WTC11 (cell line): ENCODE measurements at places on chromosomes 2 and 18. TPM values are rescaled to one million over a fixed set of nuclear protein-coding genes. Genes with fewer than 3 reads are reported as not detected.

The SLC35F6 gene
- 10.3 to 12.0 TPM (median 11.9 TPM) in 3 replicates for total RNA-seq

The B3GNT7 gene
- 151 to 197 TPM (median 194 TPM) in 3 replicates for total RNA-seq

The EVA1A gene
- 3.2 to 4.1 TPM (median 3.3 TPM) in 3 replicates for total RNA-seq

The RBMS1 gene
- 53.1 to 56.3 TPM (median 54.3 TPM) in 3 replicates for total RNA-seq

The ANKRD29 gene
- 3.3 to 4.9 TPM (median 3.7 TPM) in 3 replicates for total RNA-seq

The LRPPRC gene
- 220 to 253 TPM (median 228 TPM) in 3 replicates for total RNA-seq

The AKAIN1 gene
- total RNA-seq: not detected in 3 replicates

The CCDC74B gene
- 2.8 to 5.4 TPM (median 3.4 TPM) in 3 replicates for total RNA-seq

The TUBA3E gene
- 0.18 TPM in 1 of 3 replicates, not detected in the others for total RNA-seq

The SPR gene
- total RNA-seq: 9.4 to 13.2 TPM (median 13.0 TPM) in 3 replicates

The TWIST2 gene
- total RNA-seq: 4.1 to 5.7 TPM (median 5.1 TPM) in 3 replicates

The RGPD8 gene
- 8.3 to 8.9 TPM (median 8.3 TPM) in 3 replicates for total RNA-seq

The GALNT1 gene
- total RNA-seq: 63.1 to 80.1 TPM (median 71.7 TPM) in 3 replicates

The CDH20 gene
- total RNA-seq: 0.16 to 0.39 TPM (median 0.16 TPM) in 3 replicates

The SEC11C gene
- total RNA-seq: 44.3 to 49.5 TPM (median 45.9 TPM) in 3 replicates
